ENCODE measurements at places on chromosomes 5 and 9.
A peak's percentile ranks its signal among the peaks of the same experiment; 100 is the strongest.

DNA sequence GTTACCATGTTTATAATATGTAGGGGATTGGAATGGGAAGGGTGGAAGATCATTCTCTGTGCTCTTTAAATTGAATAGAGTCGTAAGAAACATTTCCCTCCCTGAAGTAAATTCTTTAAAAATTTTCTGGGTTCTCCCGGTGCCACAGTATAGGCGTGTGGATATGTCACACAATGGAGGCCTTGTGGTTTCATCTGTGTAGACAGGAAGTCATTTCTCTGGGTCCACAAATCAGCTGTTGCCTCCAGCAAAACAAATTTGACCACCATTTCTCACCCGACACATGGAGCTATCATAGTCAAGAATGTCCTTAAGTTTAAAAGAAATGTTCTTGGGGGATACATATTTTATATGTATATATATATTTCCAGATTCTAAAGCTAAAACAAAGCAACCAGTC, 17.4 kb downstream of the CEP78 start:
- no peak for DNase-seq

DNA sequence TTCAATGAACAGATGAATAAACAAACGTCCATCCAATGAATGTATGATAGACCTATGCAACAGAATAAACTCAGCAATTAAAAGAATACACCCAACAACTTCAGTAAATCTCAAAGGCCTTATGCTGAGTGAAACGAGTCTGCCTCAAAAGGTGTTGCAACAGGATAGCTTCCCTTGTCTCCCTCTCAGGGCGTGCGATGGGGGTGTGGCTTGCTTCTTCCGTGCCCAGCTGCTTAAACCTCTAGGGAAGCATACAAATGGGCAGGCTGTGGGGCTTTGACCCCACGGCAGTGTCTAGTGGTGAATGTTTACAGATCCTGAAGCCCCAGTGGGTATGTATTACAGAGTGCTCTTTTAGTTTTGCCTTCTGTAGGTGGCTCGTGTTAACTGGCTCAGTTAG, 87.0 kb upstream of the CCL21 start:
- DNase-seq: no peak

DNA sequence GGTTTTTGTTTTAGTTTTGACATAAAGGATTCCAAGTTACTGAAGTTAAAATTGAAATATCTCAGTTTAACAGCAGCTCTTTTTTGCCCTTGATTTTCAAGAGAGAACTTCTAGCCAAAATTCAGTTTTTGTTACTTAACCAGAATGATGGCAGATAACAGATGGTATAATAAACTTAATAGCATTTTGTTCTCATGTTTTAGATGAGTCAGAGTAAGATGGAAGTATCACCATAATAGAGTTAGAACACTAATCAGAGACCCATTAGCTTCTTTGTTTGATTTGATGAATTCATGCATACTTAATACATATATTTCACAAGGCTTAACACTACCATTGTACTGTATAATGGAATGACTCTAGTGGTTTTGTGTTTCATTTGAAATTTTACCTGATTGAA, 11.9 kb downstream of the ZCCHC9 start:
- no peak for DNase-seq

GRCh38 chr5:106423109-106423897, 1247.4 kb downstream of the EFNA5 start:
- no peak for DNase-seq

GRCh38 chr5:59758566-59758965, 135.0 kb downstream of the PDE4D start:
- DNase-seq: no peak

DNA sequence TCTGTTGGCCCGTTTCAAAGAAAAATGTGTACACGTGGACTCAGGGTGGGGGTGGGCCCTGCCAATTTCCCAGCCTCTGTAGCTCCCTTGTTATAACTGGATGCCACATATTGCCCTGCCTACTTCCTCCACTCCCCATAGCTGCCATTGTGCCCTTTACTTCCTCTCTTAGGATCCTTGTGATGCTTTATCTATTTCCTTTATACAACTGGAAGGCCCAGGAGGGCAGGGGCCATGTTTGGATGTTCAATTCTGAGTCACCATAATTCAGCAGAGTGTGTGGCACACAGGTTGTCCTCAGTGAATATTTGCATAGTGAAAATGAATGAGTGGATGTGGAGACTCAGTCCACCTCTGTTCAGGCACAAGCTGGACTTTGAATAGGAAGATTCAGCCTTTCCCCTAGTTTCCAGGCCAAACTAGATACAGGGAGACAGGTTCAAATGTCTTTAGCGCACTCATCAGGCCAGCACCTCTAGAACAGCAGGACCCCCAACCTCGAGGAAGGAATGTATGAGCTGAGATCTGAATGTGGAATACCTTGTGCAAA, 10.6 kb upstream of the FEM1C start:
- DNase-seq: no peak

DNA sequence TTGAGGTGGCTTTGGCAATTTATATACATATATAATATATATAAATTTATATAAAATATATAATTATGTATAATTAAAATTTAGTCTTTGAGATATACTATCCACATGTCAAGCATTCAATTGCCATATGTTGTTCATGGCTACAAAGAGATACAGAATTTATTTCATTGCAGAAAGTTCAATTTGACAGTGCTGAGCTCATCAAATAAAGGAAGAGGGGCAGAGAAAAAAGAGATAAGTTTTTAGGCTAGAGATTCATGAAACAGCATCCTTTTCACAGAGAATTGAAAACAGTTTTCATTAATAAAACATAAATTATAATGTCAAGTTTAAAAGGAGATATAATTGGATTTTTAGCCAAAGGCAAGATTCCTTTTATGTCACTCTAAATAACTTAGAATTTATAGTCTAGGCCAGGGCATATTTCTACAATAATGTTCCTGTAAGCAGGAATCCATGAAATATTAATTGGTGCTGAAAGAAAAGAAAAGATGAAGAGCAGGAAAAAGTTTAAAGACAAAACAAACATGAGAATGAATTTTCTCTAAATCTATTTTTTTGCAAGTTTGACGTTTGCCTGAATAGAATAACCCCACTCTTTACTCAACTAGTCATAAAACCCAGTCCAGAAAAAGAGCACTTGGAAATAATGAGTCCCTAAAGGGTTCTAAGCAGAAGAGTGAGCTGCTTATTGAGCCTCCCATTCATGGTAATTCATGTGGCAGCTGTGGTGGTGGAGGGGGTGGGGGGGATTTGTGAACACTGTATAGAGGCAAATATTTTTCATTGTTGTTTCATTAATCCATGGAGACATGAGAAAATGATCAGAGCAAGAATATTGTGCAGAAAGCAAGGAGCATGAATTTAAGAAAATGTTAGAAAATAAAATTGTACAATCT, 1279.5 kb downstream of the CDH12 start:
- no peak for DNase-seq

DNA sequence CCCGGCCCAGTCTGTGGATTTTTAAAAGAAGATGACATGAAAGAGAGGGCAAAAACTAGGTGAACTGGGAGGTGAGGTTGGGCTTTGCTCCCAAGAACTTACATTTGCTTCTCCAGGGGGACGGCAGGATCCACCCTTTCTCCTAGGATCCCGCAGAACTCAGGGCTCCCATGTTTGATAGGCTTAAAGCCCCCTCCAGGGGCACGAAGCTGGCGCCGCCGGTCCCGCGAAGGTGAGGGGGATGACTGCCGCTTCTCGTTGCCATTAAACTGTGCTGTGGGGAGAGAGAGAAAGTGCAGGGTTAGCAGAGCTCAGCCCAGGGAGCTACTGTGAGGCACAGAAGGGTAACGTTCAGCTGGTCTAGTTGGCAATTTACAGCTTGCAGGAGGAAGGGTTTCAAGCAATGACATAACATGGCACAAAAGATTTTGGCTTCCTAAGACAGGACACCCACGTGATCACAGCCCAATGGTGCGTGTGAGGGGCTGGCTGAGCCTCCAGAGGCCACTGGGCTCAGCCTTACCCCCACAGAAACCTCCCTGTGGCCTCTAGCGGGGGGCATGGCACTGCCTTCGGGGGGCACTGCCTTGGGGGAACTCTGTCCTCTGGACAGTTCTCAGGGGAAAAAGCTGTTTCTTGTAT, 52.0 kb upstream of the SLC25A51 start:
- no peak for DNase-seq

GRCh38 chr9:36966371-36967097, 67.5 kb downstream of the PAX5 start:
- no peak for DNase-seq

DNA sequence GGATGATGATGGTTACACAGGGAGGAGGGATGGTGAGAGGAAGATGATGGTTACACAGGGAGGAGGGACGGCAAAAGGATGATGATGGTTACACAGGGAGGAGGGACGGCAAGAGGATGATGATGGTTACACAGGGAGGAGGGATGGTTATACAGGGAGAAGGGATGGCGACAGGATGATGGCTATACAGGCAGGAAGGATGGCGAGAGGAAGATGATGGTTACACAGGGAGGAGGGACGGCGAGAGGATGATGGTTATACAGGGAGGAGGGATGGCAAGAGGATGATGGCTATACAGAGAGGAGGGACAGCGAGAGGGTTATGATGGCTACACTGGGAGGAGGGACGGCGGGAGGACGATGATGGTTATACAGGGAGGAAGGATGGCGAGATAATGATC, 64.1 kb upstream of the FCN1 start:
- DNase-seq: no peak

GRCh38 chr9:116238225-116238624, 84.6 kb downstream of the PAPPA start:
- no peak for DNase-seq

GRCh38 chr9:129143031-129143927, 32.1 kb downstream of the PTPA start:
- peak; percentile 63 for DNase-seq

GRCh38 chr5:10728679-10729078, 32.4 kb downstream of the DAP start:
- DNase-seq: no peak

- no peak for DNase-seq
Measured at GRCh38 chr5:170546282-170546681, 42.5 kb downstream of the KCNIP1 start.

All from stimulated activated CD4-positive, alpha-beta T cell treated with anti-CD3 and anti-CD28 coated beads, TNF-alpha, amount 100 ng/mL, for 1 hour (primary cell).